ENCODE measurements at places on chromosomes 4 and X.

DNA sequence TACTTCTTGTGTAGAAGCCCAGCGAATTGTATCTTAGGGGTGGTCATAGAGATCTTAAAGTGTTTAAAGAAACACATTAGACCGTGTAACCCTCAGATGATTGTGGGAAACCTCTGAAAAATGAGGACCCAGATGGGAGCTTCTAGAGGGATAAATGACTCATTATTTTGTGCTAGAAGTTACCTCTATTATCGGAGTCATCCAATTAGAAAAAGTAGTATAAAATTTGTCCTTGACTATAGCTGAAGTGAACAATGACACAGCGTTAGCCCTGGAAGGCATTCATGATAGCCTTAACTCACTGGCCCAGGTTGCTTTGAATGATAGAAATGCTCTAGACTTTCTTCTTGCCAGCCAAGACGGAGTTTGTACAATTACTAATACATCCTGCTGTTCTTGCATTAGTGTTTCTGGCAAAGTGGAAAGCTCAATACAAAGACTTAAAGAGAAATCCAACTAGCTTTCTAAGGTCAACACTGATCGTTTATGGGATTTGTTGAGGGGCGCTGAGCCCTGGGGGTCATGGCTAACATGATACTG is 178.9 kb upstream of the VEGFC start:
- DNase-seq = no peak

GRCh38 chr4:130479020-130479419 is 1383.1 kb downstream of the C4orf33 start:
- DNase-seq = no peak

GRCh38 chr4:94660614-94661013 is 97.1 kb upstream of the BMPR1B start:
- DNase-seq = no peak

DNA sequence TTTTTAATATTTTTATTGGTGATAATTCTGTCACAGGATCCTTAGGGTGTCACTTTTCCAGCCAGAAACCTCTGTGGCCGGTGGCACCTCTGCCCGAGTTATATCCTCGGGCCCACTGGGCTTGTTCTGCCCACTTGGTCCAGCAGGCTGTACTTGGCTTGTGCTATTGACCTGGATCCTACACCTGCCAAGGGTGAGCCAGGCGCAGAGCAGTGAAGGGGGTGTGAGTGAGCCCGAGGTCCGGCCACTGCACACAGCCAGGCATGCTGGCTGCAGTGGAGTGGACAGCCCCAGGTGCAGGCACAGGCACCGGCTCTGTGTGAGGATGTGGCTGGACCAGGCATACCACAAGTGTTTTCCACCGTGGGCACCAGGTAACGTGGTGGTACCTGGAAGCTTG is 54.7 kb upstream of the NUDT6 start:
- no peak for DNase-seq

GRCh38 chrX:24577091-24577490 is 70.1 kb downstream of the PCYT1B start:
- DNase-seq = no peak

- DNase-seq = no peak
Observed at GRCh38 chr4:82629238-82630000, 67.6 kb upstream of the TMEM150C start.

DNA sequence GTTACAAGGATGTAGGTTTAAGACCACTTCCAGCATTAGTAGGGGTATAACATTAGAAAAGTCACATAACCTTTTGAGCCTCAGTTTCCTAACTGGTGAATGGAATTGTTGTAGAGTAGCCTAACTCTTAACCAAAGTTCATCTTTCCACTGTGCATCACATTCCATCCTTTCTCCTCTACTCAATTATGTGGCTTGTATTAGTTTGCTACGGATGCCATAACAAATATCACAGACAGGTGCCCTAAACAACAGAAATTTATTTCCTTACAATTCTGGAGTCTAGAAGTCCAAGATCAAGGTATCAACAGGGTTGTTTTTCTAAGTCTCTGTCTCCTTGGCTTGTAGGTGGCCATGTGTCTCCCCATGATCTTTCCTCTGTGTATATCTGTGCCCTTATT is 231.9 kb downstream of the RASL11B start:
- no peak for DNase-seq

- DNase-seq = no peak
Observed at GRCh38 chrX:16826207-16826606, 39.9 kb downstream of the TXLNG start.

- peak; percentile 7 for DNase-seq
Observed at GRCh38 chrX:81120936-81121371, 80.8 kb downstream of the HMGN5 start.
